Hematopoietic multipotent progenitor cell treated with erythropoietin and hydrocortisone succinate and interleukin-3 and kit ligand, for 4 days (in vitro differentiated cells): ENCODE measurements at places on chromosomes 2 and 18.
A peak's percentile ranks its signal among the peaks of the same experiment; 100 is the strongest.

DNA sequence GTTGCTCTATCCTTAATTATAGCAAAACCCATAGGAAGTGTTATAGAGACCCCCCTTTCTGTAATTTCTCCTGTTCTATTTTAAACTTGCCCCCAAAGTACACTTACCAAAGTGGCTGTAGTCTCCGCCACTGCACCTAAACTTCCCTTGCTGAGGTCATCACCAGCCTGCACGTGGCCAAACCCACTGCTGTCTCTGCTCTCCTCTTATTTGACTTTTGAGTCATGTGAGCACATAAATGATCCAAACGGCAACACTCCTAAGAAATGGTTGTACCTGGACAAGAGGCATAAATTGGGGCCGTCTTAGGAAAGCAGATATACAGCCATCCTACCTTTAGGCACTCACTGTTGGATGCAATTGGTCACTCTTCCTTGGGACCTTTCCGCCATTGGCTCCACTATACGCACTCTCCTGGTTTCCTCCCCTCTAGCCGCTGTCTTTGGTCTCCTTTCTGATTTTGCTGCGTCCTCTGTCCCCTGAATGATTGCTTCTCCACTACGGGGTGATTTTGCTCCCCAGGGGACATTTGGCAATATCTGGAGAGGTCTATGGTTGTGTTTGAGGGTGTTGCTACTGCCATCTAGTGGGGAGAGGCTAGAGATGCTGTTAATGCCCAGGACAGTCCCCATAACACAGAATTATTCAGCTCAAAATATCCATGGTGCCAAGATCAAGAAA lies 19.2 kb upstream of the IL36G start:
- DNase-seq, result peak; percentile 86

DNA sequence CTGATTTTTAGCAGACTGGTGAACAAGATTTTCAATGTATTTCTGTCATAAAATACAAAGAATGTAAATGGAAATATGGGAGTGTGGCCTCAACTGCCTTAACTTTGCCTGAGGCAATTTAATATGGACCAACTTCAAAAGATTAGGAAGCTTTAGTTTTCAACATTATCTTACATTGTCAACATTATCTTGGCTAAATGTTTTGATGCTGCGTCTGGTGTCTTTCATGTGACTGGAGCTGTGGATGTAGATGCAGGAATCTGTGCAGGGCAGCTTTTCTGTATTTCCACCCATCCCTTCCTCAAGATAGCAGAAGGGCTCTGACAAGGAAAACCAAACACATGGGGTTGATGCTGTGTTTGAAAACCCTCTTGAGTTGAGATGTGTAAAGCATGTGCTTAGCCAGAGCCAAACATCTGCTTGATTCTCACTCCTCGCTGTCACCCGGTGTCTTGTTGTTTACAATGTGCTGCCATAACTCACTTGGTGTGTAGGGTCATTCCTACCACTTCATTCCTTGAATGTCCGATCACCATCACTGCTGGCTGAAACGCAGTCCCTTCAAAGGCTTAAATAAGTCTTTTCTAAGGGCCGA lies 33.0 kb downstream of the COPS8 start:
- no peak for DNase-seq

- peak; percentile 75 for DNase-seq
Observed at GRCh38 chr2:143452817-143453451, 323.7 kb downstream of the ARHGAP15 start.

DNA sequence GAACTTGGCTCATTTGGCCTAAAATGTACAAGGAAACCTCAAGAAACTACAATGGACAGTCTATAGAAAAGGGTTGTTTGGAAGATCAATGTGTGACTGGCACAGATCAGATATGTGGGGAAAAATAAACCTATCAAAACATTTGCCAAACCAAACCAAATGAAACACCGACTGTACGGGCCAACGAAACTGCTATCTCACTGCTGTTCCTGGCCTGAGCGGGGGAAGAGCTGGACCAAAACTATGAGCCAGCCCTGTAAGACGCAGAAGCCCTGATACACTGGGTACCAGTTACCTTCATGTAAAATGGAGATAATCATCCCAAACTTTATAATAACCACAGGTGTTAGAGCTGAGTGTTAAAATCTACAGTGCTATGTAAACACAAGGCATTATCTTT lies 11.7 kb downstream of the CDC42EP3 start:
- no peak for DNase-seq

- no peak for DNase-seq
Observed at GRCh38 chr18:26746826-26747475, 118.6 kb downstream of the AQP4 start.

DNA sequence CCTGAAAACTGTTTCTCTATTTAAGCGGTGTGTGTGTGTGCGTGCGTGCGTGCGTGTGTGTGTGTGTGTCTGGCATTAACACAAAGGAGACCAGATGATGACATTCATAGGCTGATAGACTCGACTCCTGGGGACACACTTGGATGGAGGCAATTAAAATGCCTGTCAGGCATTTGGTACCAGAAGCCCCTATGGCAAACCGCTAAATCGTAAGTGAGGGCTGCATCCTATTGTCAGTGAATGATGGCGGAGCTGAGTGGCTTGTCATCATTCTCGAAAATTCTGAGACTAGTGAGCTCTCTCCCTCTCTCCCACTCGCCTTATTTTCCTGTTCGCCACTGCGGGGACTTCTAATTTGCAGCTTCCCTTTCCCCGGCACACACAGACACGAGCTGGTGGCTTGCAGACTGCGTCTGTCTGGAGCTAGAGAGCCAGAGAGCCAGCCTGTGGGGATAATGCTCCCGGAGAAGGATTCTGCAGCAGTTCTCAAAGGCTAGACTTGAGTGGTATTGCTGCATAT lies 155.4 kb downstream of the MAP2 start:
- DNase-seq, result peak; percentile 15

GRCh38 chr2:172533687-172534086 lies 22.2 kb upstream of the PDK1 start:
- no peak for DNase-seq

GRCh38 chr2:23321751-23322150 lies 63.2 kb upstream of the KLHL29 start:
- no peak for DNase-seq

GRCh38 chr2:152054593-152054992 lies 44.3 kb downstream of the CACNB4 start:
- DNase-seq, result peak; percentile 91

DNA sequence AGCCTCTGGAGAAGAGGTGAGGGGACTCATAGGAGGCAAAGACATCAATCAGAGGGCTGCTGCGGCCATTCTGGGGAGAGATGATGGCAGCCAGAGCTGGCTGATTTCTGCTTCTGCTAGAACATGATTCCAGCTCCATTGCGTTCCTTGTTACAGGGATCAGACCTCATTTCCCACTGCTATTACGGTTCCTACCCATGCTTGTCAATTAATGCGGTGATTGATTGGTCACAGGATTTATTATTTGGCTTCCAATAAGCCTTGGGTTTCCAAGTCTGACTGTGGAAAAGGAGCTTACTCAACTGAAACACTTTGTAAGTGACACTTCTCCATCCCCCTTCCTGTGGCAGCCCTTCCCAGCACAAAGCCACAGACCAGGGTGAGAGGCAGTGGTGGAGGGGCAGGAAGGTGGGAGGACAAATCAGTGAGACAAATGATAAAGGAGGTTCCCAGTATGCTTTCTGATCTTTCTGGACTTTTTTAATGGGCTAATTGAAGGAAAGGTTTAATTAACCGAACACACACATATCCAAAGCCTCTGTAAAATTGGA lies 26.8 kb upstream of the CTLA4 start:
- DNase-seq, result no peak

DNA sequence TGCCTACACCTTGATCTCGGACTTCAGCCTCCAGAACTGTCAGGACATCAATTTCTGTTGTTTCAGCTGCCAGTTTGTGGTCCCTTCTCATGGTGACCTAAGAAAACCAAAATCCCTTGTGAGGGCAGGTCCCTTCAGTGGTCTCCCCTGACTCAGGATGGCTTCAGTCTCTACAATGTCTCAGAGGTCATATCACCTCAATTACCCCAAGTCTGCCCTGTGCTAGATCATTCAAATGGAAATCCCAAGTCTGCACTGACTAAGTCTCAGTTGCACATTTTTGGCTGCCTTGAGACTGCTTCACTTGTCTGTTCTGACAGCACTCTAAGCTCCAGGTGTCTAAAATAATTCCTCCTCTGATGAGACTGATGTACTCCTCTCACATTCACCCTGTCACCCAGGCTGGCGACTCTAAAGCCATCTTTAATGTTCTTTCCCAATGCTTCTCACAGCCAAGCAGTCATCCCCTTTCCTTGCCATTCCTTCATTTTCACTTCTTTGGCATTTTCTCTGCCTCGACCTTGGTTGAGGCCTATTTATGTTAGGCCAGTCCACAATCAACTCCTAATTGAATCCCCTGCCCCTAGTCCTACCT lies 470.8 kb downstream of the DLGAP1 start:
- DNase-seq, result peak; percentile 31

DNA sequence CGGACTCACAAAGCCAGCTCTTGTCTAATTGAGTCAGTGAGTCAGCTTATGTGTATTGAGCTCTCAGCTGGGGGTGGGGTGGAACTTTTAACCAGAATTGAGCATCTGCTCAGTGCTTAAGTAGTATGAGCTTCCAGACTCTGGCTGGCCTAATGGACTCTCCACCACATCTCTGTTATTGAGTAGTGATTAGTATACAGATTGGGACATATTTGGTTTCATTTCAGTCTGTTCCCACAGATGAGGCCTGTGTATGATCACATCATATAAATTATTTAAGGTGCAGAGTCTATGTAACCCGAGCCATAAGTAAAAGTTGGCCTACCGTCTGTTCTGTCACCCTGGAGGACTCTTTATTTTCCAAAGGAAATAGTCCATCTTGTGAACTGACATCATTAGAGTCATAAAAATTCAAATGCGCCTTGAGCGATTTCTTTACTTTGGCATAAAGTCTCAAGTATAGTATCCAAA lies 152.1 kb downstream of the THSD7B start:
- no peak for DNase-seq

DNA sequence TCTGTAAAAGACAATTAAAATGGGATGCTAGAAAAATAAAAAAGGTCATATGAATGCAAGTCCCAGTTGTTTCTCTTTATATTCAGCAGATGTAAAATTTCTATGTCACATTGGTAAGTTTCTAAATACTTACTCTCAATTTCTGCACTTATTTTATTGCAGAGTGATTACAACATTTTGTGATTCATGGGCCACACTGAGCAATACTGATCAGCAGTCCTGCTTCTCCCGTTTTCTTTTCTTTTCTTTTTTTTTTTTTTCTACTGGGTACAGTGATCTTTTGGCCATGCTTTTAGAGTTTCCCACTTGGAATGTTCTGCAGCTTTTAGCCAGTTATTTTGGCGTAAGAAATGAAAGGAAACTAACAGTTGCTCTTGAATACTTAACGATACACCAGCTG lies 38.8 kb downstream of the LIMS1 start:
- no peak for DNase-seq

- DNase-seq, result no peak
Observed at GRCh38 chr18:58217052-58217451, 173.0 kb downstream of the NEDD4L start.

DNA sequence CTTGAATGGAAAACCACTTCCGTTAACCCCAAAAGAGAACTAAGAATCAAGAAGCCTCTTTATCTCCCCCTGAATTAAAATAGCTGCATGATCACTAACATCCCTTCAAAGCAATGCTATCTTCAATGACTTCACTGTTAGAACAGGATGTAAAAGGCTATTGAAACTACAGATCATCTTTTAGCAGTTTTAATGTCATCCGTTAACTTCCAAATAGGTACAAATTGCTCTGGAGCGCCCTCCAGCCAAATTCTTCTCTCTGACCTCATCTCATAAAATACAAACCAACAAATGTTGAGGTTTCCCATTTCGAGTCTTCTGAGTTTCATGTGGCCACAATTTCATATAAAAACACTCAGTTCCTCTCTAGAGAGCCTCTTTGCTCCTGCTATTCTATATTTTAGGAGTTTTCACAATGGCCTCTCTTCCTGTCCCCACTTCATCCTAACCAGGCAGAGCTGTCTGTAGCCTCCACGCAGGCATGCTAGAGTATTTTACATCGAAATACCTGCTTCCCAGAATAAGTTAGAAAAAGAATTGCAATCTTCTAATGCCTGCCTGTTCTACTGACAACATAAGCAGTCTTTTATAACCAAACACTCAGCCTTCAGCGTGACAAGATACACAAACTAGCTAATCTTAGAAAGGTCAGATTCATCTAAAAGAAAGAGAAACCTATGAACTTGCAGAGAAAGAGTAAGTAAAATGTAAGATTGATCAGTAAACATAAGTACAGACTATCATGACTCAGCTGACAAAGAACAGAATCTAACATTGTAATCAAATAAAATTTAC lies 37.9 kb downstream of the B4GALT6 start:
- no peak for DNase-seq

GRCh38 chr18:688323-688722 lies 24.1 kb downstream of the ENOSF1 start:
- no peak for DNase-seq

- DNase-seq, result peak; percentile 51
Observed at GRCh38 chr18:46046126-46046525, 25.9 kb downstream of the PSTPIP2 start.

DNA sequence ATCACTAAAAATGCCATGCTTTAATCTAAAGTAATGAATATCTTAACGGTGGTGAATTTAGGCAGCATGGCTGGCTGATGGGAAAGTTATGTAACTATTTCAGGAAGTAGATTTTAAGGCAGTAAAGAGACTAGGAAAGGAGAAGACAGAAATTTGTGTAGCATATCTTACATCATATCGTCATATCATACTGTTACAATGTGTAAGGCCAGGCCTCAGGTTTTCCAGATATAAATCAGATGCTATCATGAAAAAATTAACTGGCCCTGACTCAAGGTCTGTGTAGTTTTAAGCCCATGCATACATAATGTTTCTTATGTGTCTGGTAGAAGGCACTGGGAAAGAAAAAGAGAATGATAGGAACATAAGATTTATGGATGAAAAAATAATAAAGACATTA lies 8.9 kb upstream of the FAP start:
- peak; percentile 44 for DNase-seq

GRCh38 chr18:26519114-26519513 lies 29.2 kb downstream of the KCTD1 start:
- DNase-seq, result no peak

DNA sequence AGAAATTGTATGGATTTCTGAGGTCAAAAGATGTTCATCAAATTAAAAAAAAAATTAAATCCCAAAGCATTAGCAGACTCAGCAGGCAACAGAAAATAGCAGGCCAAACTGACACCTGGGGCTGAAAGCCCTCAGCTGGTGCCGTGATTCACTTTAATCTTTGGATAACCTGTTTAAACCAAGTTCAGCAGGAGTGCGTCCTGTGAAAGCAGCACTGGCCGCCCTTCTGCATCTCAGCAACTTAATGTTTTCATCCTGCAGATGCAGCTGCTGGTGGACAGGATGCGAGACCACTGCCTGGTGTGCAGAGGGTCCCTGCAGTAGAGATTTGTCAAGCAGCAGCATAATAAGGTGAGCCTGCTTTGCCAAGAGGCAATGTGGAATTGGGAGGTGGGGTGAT lies 41.2 kb downstream of the CCDC68 start:
- DNase-seq, result no peak

DNA sequence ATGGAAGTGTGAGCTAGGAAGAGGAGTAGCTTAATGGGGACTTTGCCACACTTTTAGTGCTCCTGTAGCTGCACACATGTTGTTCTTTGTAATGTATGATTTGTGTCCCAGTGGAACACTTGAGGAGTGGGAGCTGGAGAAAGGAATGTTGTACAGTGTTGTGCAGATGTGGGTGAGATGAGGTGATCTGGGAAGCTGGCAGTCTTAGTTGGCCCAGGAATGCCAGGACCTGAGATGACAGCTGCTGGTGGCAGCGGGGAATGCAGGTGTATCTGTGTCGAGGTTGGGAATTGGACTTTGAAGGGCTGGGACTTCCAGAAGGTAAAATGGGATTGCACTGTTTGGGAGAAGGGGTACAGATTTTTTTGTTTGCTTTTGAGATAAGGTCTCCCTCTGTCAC lies 23.6 kb downstream of the NEDD4L start:
- no peak for DNase-seq
